HAP-1 (cell line): ENCODE measurements at places on chromosomes 3 and 15.

- DNase-seq = no peak
These were observed 45.7 kb downstream of the B3GNT5 start for GRCh38 chr3:183298701-183299153.

GRCh38 chr15:41571948-41572347, 12.9 kb downstream of the TYRO3 start:
- no peak for DNase-seq

GRCh38 chr15:92146511-92147150, 247.1 kb upstream of the ST8SIA2 start:
- no peak for DNase-seq

DNA sequence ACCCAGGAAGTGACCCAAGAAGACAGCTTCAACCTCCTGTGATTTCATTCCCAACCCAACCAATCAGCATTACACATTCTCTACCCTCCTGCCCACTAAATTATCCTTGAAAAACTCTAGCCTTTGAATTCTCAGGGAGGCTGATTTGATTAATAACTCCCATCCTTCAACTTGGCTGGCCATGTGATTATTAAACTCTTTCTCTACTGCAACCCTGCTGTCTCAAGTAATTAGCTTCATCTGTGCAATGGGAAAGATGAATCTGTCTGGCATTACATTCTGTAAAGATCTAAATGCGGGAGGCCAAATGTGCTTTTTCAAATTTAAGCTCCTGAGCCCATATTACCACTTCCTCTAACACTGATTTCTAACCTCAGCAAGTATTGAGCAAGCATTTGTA, 95.9 kb upstream of the STT3B start:
- DNase-seq = no peak

- no peak for DNase-seq
These were observed 2.9 kb downstream of the SH3GL3 start for GRCh38 chr15:83449937-83450506.
